ENCODE measurements at places on chromosomes 5 and 9. TPM values are rescaled to one million over a fixed set of nuclear protein-coding genes. Genes with fewer than 3 reads are reported as not detected.

GRCh38 chr5:168777651-168778050 is 198.5 kb upstream of the PANK3 start:
- no peak for DNase-seq

GRCh38 chr5:58760222-58760621 is 177.3 kb downstream of the RAB3C start:
- no peak for DNase-seq

- no peak for DNase-seq
Measured at GRCh38 chr5:37900692-37901091, 60.9 kb upstream of the GDNF start.

DNA sequence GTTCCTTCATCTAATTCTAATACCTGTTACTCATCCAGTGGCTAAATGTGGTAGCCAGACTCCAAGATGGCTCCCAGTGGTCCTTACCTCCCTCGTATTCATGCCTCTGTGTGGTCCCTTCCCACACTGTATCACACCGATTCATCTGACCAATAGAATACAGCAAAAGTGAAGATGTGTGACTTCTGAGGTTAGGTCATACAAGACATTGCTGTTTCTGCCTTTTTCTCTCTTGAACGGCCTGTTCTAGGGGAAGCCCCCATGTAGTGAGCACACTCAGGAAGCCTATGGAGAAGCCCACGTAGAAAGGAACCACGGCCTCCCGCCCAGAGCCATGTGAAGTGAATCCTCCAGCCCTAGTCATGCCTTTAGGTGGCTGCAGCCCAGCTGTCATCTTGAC is 9.4 kb upstream of the C5 start:
- DNase-seq = no peak

GRCh38 chr9:6007058-6007769 is 8.2 kb downstream of the RANBP6 start:
- DNase-seq = peak; percentile 94

- peak; percentile 88 for DNase-seq
Measured at GRCh38 chr9:34654323-34655051, 2.5 kb downstream of the IL11RA start.

Gene PCDHGA5
- total RNA-seq = 0.16 TPM

Gene PCDHB13
- total RNA-seq = 2.4 TPM

Gene GABRA6
- not detected for total RNA-seq

Gene MARCOL
- total RNA-seq = not detected

Gene HMCN2
- total RNA-seq = 0.05 TPM

Gene AK8
- total RNA-seq = 2.1 TPM

Gene ACSL6
- total RNA-seq = not detected

Gene PNPLA7
- 7.2 TPM for total RNA-seq

Gene SPATA31A7
- total RNA-seq = not detected

Gene FCN2
- not detected for total RNA-seq

Gene FAT2
- total RNA-seq = 38.4 TPM
